ENCODE measurements at places on chromosomes 3 and 15.

- DNase-seq = no peak
These were observed 421.0 kb upstream of the RBMS3 start for GRCh38 chr3:28859897-28860296.

- DNase-seq = no peak
These were observed 258.6 kb downstream of the FEZF2 start for GRCh38 chr3:62114763-62115162.

GRCh38 chr15:73982222-73982962, 9.7 kb downstream of the STOML1 start:
- DNase-seq = no peak

DNA sequence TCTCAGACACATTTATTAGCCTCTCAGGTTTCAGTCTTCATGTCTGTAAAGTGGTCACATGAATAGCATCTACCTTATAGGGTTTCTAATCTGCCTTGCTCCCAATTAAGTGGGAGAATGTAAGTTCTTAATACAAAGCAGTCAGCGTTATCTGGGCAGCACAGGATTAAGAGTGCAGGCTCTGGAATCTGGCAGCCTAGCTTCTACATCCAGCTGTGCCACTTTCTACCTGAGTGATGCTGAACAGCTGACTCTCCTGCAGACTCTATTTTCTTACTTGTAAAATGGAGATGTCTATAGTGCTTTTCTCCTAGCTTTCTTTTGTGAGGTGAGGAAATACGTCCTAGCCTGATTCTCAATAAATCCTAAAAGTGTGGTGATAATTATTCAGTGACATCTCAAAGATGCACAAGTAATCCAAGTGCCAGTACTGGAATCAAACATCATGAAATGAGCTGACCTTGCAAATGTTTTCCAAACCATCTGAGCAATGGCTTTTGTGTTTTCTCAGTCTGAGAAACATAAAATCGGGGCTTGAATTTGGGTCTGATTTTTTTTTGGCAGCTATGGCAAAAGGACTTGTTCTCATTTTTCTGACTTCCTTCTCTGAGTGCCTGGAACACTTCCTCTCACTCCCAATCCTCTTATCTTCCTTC, 232.2 kb upstream of the FEZF2 start:
- no peak for DNase-seq

- DNase-seq = no peak
These were observed 10.9 kb upstream of the PIGZ start for GRCh38 chr3:196979545-196979944.

GRCh38 chr3:66428733-66429132, 72.1 kb downstream of the LRIG1 start:
- DNase-seq = peak; percentile 38

GRCh38 chr3:196706327-196706726, 5.7 kb downstream of the CEP19 start:
- no peak for DNase-seq

- no peak for DNase-seq
These were observed 71.5 kb upstream of the KLF13 start for GRCh38 chr15:31255176-31255510.

DNA sequence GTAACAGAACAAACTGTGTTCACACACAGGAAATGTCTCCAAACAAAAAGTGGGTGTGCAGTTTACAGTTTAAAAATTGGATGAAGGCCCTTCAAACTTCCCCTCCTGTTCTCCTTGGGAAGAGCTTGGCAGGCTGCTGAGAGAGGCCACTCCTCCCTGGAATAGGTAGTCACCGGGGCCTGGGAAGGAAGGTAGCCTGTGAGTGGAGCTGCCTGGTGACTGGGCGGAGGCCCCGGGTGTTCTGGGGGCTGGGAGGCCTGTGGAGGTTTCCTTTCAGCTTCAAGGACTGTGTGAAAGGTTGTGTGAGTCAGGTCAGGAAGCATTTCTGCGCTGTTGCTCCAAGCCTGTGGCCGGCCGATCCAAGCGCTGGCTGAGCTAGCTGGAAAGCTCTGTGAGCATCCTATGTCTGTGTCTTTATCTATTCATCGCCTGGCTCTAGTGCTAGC, 14.1 kb downstream of the SLCO3A1 start:
- peak; percentile 46 for DNase-seq

DNA sequence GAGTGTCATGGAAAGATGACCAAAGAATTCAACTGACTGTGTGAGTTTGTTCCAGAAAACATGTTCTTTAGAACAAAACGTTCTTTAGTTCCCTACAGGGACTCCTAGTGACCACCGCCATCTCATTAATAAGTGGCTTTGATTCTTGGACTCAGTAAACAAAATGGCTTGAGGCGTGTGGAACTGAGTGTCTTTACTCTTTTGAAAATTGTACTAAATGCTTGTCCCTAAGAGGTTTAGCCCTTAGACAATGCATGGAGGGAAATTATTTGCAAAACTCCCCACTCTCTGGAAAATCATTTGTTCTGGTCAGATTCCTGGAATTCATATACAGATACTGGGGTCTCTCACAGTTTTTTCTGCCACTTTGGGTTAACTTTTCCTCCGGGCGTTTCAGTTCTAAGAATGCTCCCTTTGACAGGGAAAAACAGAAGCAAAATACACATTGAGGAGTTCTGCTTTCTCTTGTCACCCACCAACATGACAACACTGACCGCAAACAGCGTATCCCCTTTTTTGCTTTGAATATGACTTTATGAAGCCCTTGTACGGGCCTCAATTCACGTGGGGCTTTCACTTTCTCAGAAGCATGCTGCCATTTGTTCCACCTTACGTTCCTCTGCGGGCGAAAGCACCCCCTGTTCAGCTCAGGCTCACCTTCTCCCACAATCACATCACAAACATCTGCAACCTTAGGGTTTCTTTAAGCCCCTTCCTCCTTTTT, 15.3 kb upstream of the NRROS start:
- DNase-seq = no peak

DNA sequence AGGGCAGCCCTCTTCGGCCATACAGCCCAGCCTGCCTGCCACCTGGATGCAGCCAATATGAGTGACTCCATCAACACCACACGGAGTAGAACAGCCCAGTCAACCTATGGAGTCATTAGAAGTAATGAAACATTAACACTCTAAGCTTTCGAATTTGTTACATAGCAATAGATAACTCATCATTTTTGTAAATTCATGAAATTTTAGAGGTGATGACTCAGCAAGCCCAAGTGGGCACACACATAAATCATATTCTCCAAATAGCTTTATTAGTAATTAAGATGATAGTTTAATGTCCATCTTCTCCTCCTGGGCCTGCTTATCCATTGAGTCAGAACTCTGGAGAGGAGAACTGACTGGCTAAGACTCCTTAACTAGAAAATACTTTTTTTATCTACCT, 335.0 kb upstream of the KCNH8 start:
- no peak for DNase-seq

- no peak for DNase-seq
These were observed 58.9 kb downstream of the SFMBT1 start for GRCh38 chr3:52986938-52987337.

GRCh38 chr3:136932523-136932922, 25.3 kb upstream of the IL20RB start:
- no peak for DNase-seq
